Hair follicle dermal papilla cell (primary cell): ENCODE measurements at places on chromosomes 3 and 15. TPM values are rescaled to one million over a fixed set of nuclear protein-coding genes. Genes with fewer than 3 reads are reported as not detected.

Gene GOLGA8G
- total RNA-seq = under 0.01 TPM in 1 of 2 replicates, not detected in the other

Gene SEMA5B
- total RNA-seq = 0.12 TPM in 1 of 2 replicates, not detected in the other

Gene SLC51A
- not detected in 2 replicates for total RNA-seq

Gene PCCB
- total RNA-seq = 47.7 and 61.3 TPM in 2 replicates

Gene PP2D1
- not detected in 2 replicates for total RNA-seq

Gene ENTPD3
- 0.12 and 0.32 TPM in 2 replicates for total RNA-seq

Gene SPG21
- total RNA-seq = 92.3 and 103 TPM in 2 replicates

Gene TTLL13
- 0.16 TPM in 1 of 2 replicates, not detected in the other for total RNA-seq

Gene PLSCR4
- 67.3 TPM in 2 replicates for total RNA-seq

Gene PARL
- total RNA-seq = 24.2 and 24.4 TPM in 2 replicates
